A549 treated with AZD2906 at 1 μM for 4 hours (cell line): ENCODE measurements at places on chromosomes 12 and 14. TPM values are rescaled to one million over a fixed set of nuclear protein-coding genes. Genes with fewer than 3 reads are reported as not detected.

The LRP1-AS gene
- not detected in 5 replicates for total RNA-seq

The DIO2 gene
- 1.5 to 2.5 TPM (median 1.7 TPM) in 5 replicates for total RNA-seq

The MMP14 gene
- 0.44 to 0.74 TPM (median 0.55 TPM) in 5 replicates for total RNA-seq

The SLC25A47 gene
- total RNA-seq, result not detected in 5 replicates

The SHMT2 gene
- 118 to 144 TPM (median 127 TPM) in 5 replicates for total RNA-seq

The ERH gene
- total RNA-seq, result 301 to 329 TPM (median 315 TPM) in 5 replicates

The KRT4 gene
- 2.1 to 3.6 TPM (median 2.7 TPM) in 5 replicates for total RNA-seq

The USP44 gene
- 0.08 to 0.17 TPM (median 0.13 TPM) in 5 replicates for total RNA-seq

The TBC1D30 gene
- 0.81 to 1.4 TPM (median 1.2 TPM) in 5 replicates for total RNA-seq
